ENCODE measurements at places on chromosomes 2 and 18.
A peak's percentile ranks its signal among the peaks of the same experiment; 100 is the strongest.

DNA sequence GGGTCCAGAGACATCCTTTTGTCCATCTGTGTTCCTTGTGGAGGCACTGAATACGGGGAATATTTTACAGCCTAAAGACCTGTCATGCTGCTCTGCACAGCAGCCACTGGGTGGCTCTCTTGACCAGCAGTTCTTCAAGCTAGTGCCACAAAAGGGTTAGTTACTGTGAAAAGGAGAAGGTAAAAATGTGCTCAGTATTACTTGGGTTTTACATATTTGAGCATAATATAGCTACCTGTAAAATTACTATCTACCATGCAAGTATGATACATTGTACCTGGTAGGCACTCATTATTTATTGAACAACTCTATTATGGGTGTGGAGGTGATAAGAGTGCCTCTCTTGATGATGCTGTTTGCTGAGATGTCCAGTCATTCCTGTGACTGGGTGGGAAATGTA is 23.6 kb downstream of the FZD5 start:
- DNase-seq, result peak; percentile 61

- DNase-seq, result no peak
Measured at GRCh38 chr2:47641366-47641765, 141.6 kb upstream of the MSH6 start.

GRCh38 chr18:10566390-10566789 is 40.6 kb downstream of the NAPG start:
- DNase-seq, result no peak

DNA sequence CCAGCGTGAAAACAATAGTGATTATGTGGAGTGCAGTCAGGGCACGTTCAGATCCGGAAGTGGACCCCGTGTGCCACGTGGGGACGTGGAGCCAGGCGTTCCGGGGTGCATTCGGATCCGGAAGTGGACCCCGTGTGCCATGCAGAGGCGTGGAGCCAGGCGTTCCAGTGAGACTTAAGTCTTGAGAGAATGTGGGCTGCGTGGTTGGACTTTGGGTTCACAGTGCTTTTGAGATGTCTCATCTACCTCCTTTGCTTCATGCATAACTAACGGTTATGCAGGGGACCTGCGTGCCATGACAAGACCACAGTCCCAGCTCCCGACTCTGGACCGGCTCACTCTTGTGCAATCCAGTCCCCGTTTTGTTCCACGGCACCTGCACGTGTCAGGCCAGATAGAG is 28.8 kb downstream of the CTDP1 start:
- no peak for DNase-seq
